ENCODE measurements at places on chromosomes 12 and 14.

DNA sequence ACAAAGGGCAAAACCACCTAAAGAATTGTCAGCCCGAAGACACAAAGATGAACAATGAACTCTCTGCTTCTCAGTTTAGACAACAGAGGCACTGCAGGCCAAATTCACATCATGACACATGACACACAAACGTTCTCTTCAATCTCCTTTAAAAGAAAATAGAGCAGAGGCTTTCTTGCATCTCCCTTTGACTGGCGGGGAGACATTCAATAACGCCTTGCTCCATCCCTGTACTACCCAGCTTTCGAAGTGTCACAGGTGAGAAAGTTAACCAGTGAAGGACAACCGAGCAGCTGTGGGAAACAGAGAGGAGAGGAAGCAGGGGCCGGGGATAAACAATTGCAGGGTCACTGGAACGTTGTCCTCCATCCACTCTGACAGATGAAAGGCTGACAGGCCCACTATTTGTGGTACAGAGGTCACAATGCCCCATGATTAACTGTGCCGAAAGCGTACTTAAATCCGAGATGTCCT, 130.8 kb downstream of the PHLDA1 start:
- DNase-seq: no peak

DNA sequence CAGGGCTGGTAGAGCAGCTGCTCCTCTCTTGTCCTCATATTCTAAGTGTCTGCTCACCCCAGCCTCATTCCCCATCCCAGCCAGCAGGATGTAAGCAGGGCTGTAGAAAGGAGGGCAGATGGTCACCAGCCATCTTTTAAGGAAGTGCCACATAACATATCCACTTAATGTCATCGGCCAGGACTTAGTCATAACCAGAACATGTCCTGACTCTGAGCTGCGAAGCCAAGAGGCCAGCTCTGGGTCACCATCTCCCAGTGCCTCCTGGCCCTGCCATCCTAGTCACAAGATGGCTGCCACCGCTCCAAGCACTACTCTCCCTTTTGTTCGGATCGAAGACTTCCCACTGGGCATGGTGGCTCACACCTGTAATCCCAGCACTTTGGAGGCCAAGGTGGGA, 123.9 kb downstream of the PLXNC1 start:
- DNase-seq: no peak

DNA sequence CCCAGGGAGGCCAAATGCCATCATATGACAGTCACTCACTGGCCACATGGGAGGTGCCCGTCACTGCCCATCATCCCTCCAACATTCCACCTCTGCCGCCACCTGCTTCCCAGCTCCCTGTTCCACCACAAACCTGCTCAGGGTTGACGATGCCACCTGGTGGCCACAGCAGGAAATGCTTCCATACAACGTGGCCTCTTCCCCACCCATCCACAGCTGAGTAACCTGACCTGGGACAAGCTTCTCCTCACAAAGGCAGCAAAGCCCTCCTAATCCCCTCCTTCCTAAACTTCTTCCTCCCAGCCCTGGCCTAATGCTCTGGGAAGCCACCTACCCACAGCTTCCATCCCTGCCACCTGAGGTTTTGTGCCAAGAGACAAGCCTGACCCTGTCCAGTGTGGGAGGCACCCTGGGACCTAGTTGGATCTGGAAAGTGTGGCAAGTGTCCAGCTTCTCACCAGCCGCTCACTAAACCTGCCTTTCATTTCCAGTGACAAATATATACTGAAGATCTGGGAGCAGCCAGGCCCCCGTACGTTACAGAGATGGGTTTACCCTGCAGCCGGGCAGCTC, 4.3 kb downstream of the DEGS2 start:
- DNase-seq: no peak

- no peak for DNase-seq
Measured at GRCh38 chr12:84619053-84619571, 293.5 kb downstream of the SLC6A15 start.

DNA sequence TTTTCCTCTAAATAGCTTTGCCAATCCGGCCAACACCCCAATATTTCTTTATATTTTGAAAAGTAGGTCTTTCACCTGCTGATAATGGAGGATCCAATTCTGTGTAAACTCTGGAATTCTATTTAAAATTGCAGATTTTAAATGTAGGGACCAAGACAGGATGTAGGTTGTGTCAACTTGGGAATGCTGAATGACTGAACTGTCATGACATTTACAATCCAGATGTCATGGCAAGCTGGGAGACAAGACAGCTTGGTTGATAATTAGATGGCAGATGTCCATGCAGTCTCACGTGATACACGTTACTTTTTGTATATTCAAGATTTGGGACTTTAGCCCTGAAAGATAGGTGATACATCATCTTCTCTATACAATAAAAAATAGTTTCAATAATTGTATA, 477.2 kb downstream of the DIO2 start:
- no peak for DNase-seq

GRCh38 chr14:88669346-88669745, 106.5 kb downstream of the ZC3H14 start:
- DNase-seq: no peak

- DNase-seq: no peak
Measured at GRCh38 chr12:53340398-53340797, 4.2 kb upstream of the SP7 start.

- DNase-seq: no peak
Measured at GRCh38 chr14:33560718-33561431, 390.0 kb downstream of the EGLN3 start.

DNA sequence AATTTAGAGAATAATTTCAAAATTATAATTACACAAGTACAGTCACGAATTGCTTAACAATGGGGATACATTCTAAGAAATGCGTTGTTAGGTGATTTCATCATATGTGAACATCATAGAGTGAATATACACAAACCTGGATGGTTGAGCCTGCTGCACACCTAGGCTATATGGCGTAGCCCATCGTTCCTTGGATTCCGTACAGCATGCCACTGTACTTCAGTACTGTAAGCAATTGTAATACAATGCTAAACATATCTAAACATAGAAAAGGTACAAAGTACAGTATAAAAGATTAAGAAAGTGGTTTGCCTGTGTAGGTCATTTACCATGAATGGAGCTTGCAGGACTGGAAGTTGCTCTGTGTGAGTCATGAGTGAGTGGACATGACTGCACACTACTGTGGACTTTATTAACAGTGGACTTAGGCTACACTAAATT, 286.2 kb downstream of the CACNA1C start:
- no peak for DNase-seq

- no peak for DNase-seq
Measured at GRCh38 chr14:56137849-56138248, 19.6 kb downstream of the PELI2 start.

DNA sequence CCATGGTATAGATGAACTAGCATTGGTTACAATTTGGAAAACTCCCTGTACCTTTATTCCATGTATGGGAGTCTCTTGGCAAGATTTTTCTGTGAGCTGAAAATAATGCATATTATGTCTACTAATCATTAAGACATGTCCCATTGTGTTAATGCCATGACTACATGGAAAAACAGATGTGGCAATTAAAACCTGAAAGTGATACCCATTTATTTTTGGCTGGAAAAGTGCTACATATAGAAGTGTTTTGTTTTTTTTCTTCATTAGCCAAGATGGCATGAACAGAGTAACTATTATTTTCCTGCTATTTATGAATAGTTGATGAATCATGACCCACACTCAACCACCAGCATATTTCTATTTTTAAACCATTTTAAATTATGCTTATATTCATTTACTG, 58.2 kb downstream of the ALG10B start:
- DNase-seq: no peak

- no peak for DNase-seq
Measured at GRCh38 chr14:22469538-22470303, 119.3 kb downstream of the DAD1 start.

DNA sequence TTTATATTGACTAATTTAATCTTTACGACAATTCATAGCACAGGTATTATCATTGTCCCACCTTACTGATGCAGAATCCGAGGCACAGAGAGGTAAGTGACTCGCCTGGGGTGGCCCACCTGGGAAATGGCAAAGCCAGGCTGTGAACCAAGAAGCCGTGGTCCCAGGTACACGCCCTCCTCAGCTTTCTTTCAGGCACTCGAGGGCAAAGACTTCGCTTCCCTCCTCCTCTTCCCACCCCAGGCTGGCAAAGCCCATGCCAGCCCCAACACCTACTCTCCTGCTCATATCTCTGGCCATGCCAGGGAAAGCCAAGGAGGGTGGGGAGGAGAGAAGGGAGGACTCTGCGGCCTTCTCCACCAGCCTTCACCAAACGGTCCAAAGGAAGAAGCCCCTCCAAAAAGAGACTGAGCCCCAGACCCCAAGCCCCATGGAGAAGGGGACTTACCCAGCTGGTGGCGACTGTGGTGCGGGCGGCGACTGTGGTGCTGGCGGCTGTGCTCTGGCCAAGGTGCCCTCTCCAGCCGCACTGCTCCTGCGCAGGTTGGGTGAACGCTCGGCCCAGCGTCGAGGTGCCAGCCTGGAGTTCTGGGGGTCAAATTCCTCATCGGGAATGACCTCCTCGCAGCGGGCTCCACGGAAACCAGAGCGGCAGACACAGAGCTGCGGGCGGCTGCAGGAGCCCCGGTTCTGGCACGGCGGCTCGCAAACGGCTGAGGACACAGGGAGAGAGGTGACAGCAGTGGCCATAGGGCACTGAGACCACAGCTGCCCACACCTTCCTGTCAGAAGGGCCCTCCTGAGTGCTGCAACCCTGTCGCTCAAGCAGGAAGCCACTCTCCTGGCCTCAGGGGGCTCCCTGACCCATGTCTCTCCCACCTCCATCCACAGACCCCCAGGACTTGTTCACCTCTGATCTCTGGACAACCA, 26.4 kb downstream of the LTBP2 start:
- DNase-seq: no peak

GRCh38 chr14:52352061-52352491, 38.0 kb downstream of the PTGER2 start:
- DNase-seq: no peak

GRCh38 chr12:59643550-59643949, 47.7 kb downstream of the SLC16A7 start:
- DNase-seq: no peak

- no peak for DNase-seq
Measured at GRCh38 chr14:58826845-58827686, 189.3 kb downstream of the DACT1 start.

GRCh38 chr14:81464253-81465002, 64.3 kb upstream of the STON2 start:
- peak; percentile 64 for DNase-seq

GRCh38 chr12:23290627-23291330, 658.7 kb downstream of the SOX5 start:
- DNase-seq: no peak

GRCh38 chr12:19962192-19962591, 406.1 kb upstream of the PDE3A start:
- no peak for DNase-seq

GRCh38 chr14:100382106-100382455, 58.9 kb downstream of the SLC25A47 start:
- DNase-seq: no peak

GRCh38 chr12:49887091-49887490, 16.6 kb downstream of the FAIM2 start:
- DNase-seq: no peak

- DNase-seq: no peak
Measured at GRCh38 chr12:56677680-56678079, 10.4 kb downstream of the PTGES3 start.

DNA sequence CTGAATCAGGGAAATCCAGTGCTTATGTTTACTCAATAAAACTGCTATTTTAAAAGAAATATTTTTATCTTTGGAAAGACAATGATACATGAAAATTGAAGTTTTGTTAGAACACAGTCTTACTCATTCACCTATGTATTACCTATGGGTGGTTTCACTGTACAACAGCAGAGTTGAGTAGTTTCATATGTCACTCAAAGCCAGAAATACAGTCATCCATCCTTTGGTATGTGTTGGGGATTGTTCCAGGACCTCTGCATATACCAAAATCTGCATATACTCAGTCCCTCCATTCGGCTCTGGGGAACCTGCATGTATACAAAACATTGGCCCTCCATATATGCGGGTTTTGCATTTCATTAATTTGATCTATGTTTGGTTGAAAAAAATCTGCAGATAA, 190.6 kb downstream of the GPHN start:
- no peak for DNase-seq

- DNase-seq: no peak
Measured at GRCh38 chr12:110745542-110746284, 3.0 kb upstream of the PPP1CC start.

- no peak for DNase-seq
Measured at GRCh38 chr14:85991156-85991555, 461.2 kb downstream of the FLRT2 start.

DNA sequence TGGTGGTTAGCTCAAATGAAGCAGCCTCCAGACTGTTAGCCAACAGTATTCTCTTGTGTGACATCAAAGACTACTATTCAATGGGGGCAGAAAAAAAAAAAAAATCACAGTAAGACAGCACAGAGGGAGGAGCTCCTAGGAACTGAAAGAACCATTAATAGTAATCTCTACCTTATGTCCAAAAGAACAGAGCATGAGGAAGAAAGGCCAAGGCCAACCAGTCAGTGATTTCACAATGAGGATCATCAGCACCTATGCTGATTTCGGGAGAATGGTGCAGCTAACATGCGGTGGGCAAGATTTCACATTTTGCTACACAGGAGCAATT, 66.3 kb upstream of the SOX5 start:
- DNase-seq: no peak

DNA sequence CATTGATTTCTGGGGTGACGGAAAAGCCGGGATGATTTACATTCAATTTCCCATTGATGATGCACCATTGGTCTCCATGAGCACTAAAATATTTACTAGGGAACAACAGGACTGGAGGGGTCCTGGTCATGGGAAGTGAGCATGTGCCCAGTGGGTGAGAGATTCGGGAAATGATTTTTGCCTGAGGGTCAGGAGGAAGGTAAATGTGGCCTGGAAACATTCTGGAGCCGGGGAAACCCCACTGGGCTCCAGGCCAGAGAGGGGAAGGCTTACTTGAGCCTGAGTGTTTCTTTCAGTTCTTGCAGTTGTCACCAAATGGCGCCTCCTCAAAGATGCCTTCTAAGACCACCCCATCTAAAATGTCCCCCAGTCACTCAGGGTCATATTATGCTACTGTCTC, 532.3 kb upstream of the TBX3 start:
- no peak for DNase-seq

- DNase-seq: no peak
Measured at GRCh38 chr12:104793285-104793684, 164.8 kb downstream of the SLC41A2 start.

- no peak for DNase-seq
Measured at GRCh38 chr14:51240804-51241380, 845 bp downstream of the TMX1 start.

GRCh38 chr14:41830714-41831406, 224.2 kb downstream of the LRFN5 start:
- no peak for DNase-seq

DNA sequence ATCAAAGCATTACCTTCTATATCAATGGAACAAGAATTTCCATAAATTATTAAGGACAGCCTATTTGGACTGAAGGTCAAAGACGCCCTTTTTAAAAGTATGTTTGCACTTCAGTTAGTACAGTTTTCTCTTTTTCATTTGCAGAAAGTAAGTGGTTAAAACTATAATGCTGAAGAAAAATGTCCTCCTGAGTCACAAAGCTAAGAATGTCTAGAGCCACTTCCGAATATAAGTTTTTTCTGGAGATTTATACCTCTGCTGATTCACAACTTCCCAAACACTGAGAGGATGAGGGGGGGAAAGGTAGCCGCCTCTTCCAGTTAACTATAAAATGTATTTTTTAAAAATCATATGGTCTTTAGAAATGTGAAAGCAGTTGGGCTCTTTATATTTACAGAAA, 84.9 kb downstream of the DUSP6 start:
- no peak for DNase-seq

All from activated T-cell treated with anti-CD3 and anti-CD28 coated beads for 4 hours (primary cell).